ENCODE measurements at places on chromosomes 5 and 9. TPM values are rescaled to one million over a fixed set of nuclear protein-coding genes. Genes with fewer than 3 reads are reported as not detected.

DNA sequence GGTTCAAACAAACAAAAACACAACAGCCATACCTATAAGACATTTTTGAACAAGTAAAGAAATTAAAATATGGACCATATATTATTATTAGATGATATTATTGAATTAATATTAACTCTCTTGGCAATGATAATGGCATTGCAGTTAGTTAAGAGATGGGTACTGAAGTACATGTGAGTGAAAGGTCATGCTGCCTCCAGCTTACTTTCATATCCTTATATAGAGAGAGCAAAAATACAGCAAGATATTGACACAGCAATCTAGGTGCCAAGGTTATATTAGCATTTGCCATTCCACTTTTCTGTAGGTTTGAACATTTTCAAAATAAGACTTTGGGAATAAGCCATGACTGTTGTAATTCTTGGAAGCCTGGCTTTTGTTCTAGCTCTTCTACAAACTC is 6.1 kb downstream of the TNFSF8 start:
- H3K36me3 ChIP-seq, result no peaks in the 10 kb centered on the region
- no peak overlapping the region for H3K4me3 ChIP-seq
- H3K27ac ChIP-seq, result no peak overlapping the region
- H3K27me3 ChIP-seq, result peaks cover 82% of the 10 kb centered on the region
- no peaks in the 10 kb centered on the region for H3K4me1 ChIP-seq

GRCh38 chr5:120683580-120683979 is 219.5 kb downstream of the PRR16 start:
- H3K36me3 ChIP-seq, result no peaks in the 10 kb centered on the region
- no peak overlapping the region for H3K27ac ChIP-seq
- no peak for DNase-seq
- no peaks in the 10 kb centered on the region for H3K27me3 ChIP-seq
- peaks cover 42% of the 10 kb centered on the region for H3K4me1 ChIP-seq
- no peak overlapping the region for H3K4me3 ChIP-seq

DNA sequence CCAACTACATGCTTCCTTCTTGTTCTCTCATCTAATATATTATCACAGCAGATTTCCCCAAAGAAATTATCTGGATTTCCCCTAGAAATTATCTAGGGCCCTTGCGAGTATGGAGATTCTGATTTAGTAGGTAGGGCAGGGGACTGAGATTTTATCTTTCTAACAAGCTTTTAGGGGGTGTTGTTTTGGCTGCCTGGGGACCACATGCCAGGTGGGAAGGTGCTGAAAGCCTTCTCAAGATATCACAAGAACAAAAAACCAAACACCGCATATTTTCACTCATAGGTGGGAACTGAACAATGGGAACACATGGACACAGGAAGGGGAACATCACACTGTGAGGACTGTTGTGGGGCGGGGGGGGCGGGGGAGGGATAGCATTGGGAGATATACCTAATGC is 146.5 kb upstream of the CDH10 start:
- H3K4me3 ChIP-seq, result no peak overlapping the region
- H3K36me3 ChIP-seq, result no peaks in the 10 kb centered on the region
- H3K4me1 ChIP-seq, result no peaks in the 10 kb centered on the region
- DNase-seq, result no peak
- no peak overlapping the region for H3K27ac ChIP-seq

The INSL4 gene
- total RNA-seq, result 0.54 TPM

The IL3 gene
- total RNA-seq, result not detected

DNA sequence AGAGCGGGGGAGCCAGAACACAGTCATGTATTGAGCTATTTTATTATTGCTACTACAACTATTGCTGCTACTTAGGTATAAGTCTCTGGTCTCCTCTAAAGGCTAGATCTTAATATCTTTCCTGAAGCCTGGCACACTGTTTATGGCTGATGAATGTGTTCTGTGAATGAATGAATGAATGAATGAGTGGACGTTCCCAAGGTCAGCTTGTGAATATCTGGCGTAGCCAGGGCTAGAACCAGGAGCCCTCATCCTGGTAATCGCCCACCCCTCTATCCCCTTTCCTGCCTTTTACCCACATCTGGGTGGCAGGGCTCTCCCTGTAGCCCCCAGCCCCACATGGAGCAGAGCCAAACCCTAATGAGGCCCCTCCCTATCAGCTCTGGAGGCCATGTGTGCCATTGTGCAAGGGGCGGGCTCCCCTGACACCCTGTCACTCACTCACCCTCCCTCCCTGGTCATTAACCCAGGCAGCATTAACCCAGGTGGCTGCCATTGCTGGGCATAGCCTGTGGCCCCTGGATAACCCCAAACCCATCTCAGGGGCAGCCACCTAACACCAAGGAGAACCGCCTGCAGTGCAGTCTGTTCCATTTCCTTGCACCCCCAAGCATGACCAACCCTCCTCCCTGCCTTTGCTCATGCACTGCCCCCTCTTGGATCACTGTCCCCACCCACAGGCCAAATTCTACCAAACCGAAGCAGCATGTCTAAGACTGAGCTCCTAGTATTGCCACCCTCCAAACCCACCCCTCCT is 2.0 kb upstream of the AKNA start:
- DNase-seq, result no peak
- H3K27ac ChIP-seq, result no peak overlapping the region
- no peaks in the 10 kb centered on the region for H3K36me3 ChIP-seq

GRCh38 chr5:36624277-36624676 is 17.9 kb downstream of the SLC1A3 start:
- DNase-seq, result no peak
- peaks cover 12% of the 10 kb centered on the region for H3K27me3 ChIP-seq
- H3K4me1 ChIP-seq, result no peaks in the 10 kb centered on the region
- H3K36me3 ChIP-seq, result no peaks in the 10 kb centered on the region
- no peak overlapping the region for H3K27ac ChIP-seq

DNA sequence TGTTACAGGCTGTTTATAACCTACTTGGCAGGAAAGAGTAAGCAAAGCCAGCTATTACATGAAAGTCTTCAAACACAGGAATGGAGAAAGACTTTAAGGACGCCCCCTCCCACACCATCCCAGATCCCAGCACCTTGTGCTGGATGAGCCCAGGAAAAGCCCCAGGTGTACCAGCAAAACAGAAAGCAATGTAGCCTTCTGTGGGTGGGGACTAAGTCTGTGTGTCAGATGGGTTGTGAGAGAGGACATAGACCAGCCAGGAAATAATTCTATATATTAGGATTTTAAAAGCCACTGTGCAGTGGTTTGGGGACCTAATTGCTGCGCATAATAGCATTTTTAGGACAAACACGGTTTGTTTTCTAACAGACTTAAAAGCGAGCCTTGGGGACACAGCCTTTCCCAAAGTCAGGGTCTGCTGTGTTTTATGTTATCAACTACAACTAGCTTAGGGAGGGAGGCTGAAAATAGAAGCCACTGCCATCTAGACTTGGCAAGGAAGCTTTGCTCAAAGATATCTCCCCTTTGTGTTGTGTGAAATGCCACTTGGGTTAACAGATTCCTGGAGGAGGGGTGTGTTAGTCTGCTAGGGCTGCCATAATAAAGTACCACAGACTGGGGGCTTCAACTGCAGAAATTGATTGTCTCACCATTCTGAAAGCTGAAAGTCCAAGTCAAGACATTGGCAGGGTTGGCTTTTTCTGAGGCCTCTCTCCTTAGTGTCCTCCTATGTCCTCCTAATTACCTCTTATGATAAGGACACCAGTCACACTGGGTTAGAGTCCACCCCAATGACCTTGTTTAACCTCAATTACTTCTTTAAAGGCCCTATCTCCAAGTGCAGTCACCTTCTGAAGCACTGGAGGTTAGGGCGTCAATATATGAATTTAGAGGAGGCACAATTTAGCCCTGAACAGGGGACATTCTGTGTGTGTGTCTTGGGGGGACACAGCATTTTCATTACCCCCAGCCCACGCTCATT is 17.2 kb upstream of the UBE2QL1 start:
- H3K4me3 ChIP-seq, result no peak overlapping the region
- peaks cover 32% of the 10 kb centered on the region for H3K27me3 ChIP-seq
- no peak overlapping the region for H3K27ac ChIP-seq
- no peaks in the 10 kb centered on the region for H3K36me3 ChIP-seq
- H3K4me1 ChIP-seq, result no peaks in the 10 kb centered on the region

GRCh38 chr5:79712741-79713140 is 23.1 kb downstream of the CMYA5 start:
- H3K4me1 ChIP-seq, result no peaks in the 10 kb centered on the region
- no peaks in the 10 kb centered on the region for H3K36me3 ChIP-seq
- H3K27me3 ChIP-seq, result no peaks in the 10 kb centered on the region
- H3K4me3 ChIP-seq, result no peak overlapping the region

The SNAPC4 gene
- total RNA-seq, result 10.5 TPM

DNA sequence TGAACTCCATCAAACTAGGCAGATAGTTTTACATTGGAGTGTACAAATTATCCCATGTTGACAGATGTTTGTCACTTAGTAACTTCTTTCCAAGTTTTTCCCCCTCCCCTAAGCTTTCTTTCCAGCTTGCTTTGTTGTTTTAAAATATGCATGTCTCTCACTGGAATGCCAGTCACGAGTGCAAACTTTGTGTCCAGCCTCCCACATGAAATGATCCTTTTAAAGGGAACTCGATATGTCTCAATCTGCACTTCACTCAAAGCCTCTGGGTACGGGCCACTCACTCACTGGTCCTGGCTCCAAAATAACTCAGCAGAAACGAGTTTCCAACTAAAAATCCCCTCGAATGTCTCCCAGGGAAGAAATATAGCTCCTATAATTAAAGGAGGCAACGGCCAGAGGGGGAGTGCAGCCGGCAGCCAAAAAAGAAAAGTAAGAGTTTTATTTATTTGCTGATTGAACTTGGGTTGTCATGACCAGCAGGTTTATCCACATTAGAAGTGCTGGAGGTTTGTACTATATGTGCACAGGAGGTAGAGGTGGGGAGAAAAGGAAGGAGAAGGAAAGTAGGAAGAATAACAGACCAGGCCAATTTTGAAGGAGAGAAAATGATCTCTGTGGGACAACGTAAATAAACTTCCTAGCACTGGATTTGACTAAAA is 17.5 kb downstream of the NR2F1 start:
- no peak overlapping the region for H3K27ac ChIP-seq
- no peaks in the 10 kb centered on the region for H3K36me3 ChIP-seq
- no peak for DNase-seq
- H3K4me1 ChIP-seq, result no peaks in the 10 kb centered on the region
- H3K4me3 ChIP-seq, result no peak overlapping the region

DNA sequence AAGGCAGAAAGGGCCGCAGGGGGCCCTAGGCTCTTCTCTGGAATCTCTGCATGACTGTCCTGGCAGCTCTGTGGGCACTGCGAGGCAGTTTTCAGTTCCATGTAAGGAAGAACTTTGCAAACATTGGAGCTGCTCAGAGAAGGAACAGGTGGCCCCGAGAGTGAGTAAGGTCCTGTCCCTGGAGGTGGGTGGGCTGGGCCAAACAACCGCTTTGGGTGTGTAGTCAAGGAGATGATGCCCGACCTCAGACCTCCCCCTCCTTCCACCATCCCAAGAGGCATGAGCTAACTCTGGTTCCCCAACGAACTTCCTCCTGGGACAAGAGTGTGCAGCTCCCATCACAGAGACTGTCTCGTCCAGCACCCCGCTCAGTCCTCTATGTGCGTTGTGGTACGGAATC is 20.5 kb downstream of the CSF1R start:
- no peak overlapping the region for H3K27ac ChIP-seq
- peaks cover 8% of the 10 kb centered on the region for H3K4me1 ChIP-seq
- H3K4me3 ChIP-seq, result no peak overlapping the region

- no peaks in the 10 kb centered on the region for H3K36me3 ChIP-seq
- peaks cover 92% of the 10 kb centered on the region for H3K27me3 ChIP-seq
Observed at GRCh38 chr5:167949435-167949834, 342.0 kb upstream of the WWC1 start.

DNA sequence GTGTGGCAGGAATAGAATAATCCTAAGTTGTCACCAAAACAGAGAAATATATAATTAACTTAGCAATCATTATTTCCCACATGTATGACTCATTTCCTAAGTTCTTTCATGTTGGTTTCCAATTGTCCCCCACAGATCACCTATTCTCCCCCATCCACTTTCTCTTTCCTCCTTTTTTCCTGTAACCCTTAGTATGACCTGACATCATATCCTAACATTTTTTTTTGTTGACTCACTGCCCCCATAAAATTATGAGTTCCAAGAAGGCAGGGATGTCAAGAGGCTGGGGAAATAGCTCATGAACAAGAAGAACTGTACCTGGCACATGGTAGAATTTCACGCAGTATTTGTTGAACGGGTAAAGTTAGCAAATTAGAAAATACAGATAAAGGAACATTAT is 186.7 kb downstream of the DCP2 start:
- no peak for DNase-seq
- no peak overlapping the region for H3K4me3 ChIP-seq
- no peak overlapping the region for H3K27ac ChIP-seq
- peaks cover under 1% of the 10 kb centered on the region for H3K27me3 ChIP-seq
- H3K36me3 ChIP-seq, result peaks cover 5% of the 10 kb centered on the region
- peaks cover 27% of the 10 kb centered on the region for H3K4me1 ChIP-seq

DNA sequence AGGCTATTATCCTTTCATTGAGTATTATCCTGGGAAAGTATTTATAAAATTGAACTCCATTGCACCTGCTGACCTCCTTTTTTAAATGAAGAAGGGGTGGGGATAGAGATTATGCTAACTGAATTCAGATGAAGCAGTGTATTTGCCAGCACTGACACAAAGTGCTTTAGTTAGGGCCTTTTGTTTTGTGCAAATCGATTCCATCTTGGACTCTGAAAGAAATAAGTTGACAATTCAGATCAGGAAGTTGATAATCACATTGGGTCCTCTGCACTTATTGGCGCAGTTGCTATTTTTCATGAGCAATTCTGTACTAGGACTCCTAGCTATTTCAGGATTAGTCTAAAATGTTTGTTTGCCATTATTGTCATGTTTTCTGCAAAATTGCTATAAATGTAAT is 101.6 kb upstream of the FSD1L start:
- peaks cover 9% of the 10 kb centered on the region for H3K4me1 ChIP-seq
- DNase-seq, result no peak
- H3K27me3 ChIP-seq, result no peaks in the 10 kb centered on the region
- H3K36me3 ChIP-seq, result no peaks in the 10 kb centered on the region
- H3K27ac ChIP-seq, result no peak overlapping the region

DNA sequence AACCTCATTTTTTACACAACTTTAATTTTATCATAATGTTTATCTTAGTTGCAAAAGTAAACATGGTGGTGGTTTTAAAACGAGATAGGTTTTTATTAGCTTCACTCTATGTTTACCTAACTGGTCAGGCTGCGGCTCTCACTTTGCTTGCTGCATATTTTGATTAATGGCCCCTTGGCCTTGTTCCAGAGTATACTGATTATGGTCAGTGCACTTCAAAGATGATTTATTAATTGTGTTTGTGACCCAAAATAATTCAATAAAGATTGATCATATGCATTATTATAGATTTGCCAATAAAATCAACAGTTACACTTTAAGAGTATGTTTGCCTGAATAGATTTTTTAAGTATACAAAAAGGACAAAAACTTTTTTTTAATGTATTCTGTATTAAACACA is 188.0 kb downstream of the XRCC4 start:
- H3K36me3 ChIP-seq, result no peaks in the 10 kb centered on the region
- peak; percentile 72 for DNase-seq
- H3K27ac ChIP-seq, result no peak overlapping the region
- no peak overlapping the region for H3K4me3 ChIP-seq
- H3K27me3 ChIP-seq, result peaks cover 29% of the 10 kb centered on the region
- H3K4me1 ChIP-seq, result no peaks in the 10 kb centered on the region

Data from Calu3 (cell line).